ENCODE measurements at places on chromosomes 5 and 9.

GRCh38 chr9:7780261-7780988, 19.2 kb downstream of the DMAC1 start:
- DNase-seq: no peak

DNA sequence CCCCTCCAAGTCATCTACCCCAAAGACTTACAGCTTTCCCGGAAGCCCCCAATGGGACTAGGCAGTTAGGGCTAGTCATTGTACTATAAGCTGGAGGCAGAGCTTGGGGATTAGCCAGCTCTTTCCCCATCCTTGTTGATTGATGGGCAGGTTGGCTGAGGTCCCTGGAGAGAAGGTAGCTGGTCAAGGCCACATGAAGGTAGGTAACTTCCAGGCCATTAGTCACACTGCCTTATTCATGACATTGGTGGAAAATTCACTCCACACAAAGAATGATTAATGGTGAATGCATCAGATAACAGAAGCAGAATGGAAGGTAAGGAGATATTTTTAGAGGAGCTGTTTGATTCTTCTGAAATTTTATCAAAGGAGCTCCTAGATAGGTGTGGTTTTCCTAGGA, 49.5 kb upstream of the TGFBR1 start:
- DNase-seq: no peak

DNA sequence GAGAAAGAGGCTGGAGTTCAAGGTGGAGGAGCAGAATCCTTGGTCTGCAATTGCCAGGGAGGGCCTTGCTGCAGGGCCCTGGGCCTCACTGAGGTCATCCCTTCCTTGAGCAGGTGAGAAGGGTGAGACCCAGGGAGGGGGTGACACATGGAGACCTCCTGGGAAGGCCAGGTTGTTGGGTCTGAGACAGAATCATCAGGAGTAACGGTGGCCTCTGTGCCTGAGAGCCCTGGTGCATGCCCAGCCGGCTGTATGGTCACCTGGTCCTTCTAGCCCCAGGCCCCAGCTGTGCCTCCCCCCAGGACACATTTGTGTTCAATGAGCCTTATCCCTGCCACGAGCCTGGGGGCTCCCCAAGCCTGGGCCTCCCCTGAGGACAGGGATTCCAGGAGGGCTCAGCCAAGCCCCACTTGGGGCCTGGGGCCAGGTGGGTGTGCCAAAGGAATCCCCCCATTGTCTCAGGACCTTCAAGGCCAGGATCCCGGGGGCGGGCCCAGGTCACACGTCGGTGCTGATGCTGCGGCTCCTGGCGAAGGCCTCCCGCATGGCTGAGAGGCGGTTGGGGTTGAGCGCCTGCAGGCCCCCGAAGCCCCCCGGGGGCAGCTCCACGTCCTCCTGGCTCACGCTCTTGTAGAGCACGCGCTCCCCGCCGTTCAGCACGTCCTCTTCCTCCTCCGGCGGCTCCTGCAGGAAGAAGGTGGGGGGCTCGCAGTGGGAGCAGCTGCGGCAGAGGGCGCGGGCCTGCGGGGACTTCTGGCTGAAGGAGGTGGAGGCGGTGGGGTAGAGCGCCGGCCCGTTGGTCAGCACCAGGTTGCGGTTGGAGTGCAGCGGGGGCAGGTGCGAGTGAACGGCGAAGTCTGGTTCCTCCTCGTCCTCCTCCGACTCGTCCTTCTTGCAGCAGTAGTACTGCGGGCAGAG, 30.4 kb downstream of the FAM163B start:
- DNase-seq: no peak

- DNase-seq: no peak
These were observed 85.3 kb downstream of the KCNT1 start for GRCh38 chr9:135787317-135787716.

GRCh38 chr9:86902586-86902985, 44.7 kb downstream of the GAS1 start:
- DNase-seq: no peak

DNA sequence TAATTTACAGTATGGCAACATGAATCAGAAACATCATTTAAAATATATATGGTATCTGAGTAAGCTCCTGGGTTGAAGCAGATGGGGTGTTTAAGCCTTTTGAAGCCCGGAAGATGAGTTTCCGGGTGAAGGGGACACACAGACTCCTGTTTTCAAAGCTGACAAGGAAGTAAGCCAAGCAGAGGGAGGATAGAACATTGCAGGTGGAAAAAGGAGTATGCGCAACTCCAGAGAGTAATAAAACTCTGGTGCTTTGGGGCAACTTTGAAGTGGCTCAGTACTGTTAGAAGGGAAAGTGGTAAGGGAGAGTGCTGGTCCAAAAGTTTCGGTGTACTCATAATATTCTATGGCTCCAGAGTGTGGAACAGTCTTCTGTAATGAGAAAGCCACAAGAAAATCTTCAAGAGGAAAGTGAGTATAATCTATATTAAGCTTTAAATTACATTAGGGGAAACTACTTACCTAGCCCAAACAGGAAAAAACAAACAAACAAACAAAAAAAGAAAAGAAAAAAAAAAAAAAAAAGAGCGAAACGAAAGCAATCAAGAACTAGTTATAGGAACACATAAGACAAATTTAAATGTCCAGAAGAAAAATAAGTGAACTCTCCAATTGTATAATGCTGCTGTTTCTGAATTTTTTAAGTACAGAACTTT, 2.3 kb upstream of the ST8SIA4 start:
- peak; percentile 59 for DNase-seq

GRCh38 chr5:83767409-83767992, 46.8 kb upstream of the HAPLN1 start:
- no peak for DNase-seq

- DNase-seq: no peak
These were observed 35.5 kb downstream of the EFNA5 start for GRCh38 chr5:107634981-107635848.

- no peak for DNase-seq
These were observed 184.5 kb downstream of the DENND1A start for GRCh38 chr9:123745451-123745850.

GRCh38 chr9:76761448-76761847, 2.8 kb upstream of the PCA3 start:
- DNase-seq: peak; percentile 3

- no peak for DNase-seq
These were observed 16.9 kb downstream of the FREM1 start for GRCh38 chr9:14893280-14893679.

DNA sequence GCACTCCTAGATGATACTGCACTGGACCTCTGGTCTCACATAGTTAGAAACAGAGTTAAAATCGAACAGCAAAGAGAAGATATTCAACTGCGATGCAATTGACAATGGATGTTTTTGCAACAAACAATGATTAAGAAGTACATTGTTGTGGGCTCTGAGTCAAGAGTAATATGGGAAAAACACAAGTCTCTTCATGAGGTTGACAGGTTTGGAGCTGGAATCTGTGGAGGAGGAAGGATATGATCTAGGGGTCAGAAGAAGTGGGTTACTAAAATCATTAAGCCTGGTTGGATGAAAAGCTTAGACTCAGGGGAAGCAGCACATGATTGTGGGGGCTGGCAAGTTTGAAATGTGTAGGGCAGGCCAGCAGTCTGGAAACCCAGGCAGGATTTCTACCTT, 53.1 kb downstream of the PDCD1LG2 start:
- no peak for DNase-seq

- no peak for DNase-seq
These were observed 35.6 kb upstream of the HAND1 start for GRCh38 chr5:154513669-154514084.

DNA sequence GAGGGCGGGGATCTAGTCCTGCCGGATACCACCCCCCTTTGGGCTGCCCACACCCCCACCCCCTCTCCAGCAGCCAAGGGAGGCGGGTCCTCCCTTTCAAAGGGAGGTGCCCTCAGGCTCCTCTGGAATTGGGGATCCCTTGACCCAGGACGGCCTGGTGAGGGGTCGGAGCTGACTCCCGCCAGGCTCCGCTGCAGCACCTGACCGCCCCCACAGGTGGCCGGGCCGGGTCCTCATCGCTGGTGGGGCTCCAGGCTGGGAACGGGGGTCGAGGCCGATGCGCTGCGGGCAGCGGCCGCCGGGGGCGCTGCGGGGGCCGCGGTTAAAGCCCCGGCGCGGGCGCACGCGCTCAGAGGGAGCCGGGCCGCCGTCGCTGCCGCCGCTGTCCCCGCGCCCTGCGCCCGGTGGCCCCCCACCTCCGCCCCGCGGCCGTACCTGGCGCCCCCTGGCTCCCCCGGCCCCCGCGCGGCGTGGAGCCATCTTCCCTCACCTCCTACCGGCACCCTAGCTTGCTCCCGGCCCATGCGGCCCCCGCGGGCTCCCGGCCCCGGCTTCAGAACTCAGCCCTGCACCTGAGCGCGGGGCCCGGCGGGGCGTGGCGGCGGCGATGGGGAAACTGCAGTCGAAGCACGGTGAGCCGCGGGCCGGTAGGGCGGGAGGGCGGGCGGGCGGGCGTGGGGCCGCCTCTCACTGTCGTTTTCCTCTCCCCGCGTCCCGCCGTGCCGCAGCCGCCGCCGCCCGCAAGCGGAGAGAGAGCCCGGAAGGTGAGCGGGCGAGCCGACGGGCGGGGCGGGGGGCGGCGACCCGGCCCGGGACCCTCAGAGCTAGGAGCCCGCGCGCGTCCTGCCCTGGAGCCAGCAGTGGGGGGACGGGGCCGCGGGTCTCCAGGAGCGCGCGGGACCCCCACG, at the start of gene NKD2:
Gene NKD2 (plus strand): TSS at position 352 of the 908 bp plus-strand sequence. CDS start 256 bp downstream, at position 608.
- DNase-seq: no peak

- no peak for DNase-seq
These were observed 16.9 kb upstream of the ZNF782 start for GRCh38 chr9:96871176-96871575.

DNA sequence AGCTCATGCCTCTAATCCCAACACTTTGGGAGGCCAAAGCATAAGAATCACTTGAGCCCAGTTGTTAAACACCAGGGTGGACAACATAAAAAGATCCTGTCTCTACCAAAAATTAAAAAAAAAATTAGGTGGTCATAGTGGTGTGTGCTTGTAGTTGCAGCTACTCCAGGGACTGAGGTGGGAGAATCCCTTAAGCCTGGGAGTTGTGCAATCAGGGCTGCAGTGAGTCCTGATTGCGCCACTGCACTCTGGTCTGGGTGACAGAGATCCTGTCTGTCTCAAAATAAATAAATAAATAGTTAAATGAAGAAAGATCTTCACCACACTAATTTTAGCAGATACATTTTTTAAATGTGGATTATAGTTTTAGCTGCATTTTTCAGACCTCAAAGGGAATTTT, 433.2 kb downstream of the MAT2B start:
- DNase-seq: peak; percentile 46
